Activated naive CD4-positive, alpha-beta T cell treated with Interleukin-2 at 50 U/mL for 16 hours (primary cell): ENCODE measurements at places on chromosomes 2 and 18.

- no peak for DNase-seq
Measured at GRCh38 chr2:144832048-144832447, 312.1 kb upstream of the ZEB2 start.

GRCh38 chr18:27901424-27902226, 275.3 kb downstream of the CDH2 start:
- DNase-seq: no peak

- no peak for DNase-seq
Measured at GRCh38 chr2:19911808-19912509, 10.2 kb upstream of the TTC32 start.

DNA sequence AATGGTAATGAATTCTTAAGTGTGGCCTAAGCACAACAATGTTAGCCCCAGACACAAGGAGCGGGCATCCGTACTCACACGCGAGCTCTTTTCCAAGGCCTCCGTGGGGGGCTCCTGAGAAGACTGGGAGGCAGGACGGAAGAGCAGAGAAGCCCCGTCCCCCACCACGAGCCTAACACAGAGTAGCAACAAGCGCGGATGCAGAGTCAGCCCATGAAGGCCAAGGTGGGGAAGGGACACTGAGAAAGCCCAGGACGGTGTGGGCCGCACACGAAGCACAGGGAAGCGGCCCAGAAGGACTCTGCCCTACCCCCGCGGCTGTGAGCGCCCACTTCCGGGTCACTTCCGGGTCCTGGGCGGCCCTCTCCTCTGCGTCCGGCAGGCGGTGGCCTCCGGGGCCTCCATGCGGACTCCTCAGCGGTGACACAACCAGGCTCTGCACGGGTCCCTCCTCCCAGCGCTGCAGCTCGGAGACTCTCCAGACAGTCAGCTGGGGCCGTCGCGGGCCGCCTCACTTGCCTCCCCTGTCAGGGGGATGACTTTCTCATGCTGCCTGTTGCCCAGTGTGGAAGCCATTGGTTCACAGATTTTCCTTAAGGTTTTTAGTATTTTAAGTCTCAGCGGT, 151.5 kb downstream of the MTCL1 start:
- DNase-seq: no peak

DNA sequence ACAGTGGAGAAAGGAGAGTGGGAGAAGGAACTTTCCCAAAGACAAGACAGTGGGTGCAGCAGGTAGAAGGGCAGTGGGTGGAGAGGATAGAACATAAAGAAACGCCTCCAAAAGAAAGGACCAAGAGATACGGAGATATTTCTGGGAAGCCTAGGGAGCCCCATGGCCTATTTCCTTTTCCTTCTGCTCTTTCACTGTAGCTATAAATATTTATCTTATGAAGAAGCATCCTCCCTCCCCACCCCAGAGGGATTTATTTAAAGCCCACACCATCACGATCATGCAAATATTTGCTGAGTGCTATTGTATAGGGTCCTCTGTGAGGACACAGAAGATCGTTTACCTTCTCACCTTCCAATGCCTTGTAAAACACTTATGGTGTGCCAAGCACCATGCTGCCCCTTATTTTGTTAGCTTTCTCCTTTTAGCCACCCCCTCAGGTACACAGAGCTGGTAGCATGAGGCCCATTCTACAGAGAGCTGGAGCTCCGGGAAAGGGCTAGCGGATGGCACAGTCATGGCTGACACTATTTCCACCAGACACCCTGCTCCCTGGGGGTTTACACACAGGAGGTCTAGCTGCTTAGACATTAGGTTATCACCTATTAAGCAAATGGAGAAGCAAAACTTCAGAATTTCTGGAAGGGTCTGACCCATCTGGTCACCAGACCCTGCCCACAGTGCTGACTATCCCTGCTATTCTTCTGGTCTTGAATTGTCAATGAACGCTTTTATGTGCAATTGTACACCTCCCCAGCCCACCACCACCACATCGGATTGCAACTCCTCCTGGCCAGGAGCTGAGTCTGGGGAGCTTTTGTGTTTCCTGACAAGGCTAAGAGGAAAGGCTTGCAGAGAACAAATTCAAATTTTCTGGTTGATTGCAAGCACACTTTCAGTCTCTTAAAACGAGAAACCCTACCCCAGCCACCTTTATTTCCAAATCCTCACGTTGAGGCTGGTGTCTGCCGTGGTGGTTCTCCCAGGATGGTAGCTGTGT, 91.8 kb upstream of the KLF7 start:
- DNase-seq: no peak

- DNase-seq: no peak
Measured at GRCh38 chr2:230934231-230935129, 9.4 kb upstream of the GPR55 start.

GRCh38 chr2:149115781-149116180, 77.3 kb downstream of the LYPD6B start:
- DNase-seq: no peak
